ENCODE measurements at places on chromosomes 4 and X.

- DNase-seq, result no peak
These were observed 476.9 kb upstream of the SLIT2 start for GRCh38 chr4:19774690-19775256.

GRCh38 chrX:85024562-85024961 is 20.9 kb downstream of the APOOL start:
- no peak for DNase-seq

DNA sequence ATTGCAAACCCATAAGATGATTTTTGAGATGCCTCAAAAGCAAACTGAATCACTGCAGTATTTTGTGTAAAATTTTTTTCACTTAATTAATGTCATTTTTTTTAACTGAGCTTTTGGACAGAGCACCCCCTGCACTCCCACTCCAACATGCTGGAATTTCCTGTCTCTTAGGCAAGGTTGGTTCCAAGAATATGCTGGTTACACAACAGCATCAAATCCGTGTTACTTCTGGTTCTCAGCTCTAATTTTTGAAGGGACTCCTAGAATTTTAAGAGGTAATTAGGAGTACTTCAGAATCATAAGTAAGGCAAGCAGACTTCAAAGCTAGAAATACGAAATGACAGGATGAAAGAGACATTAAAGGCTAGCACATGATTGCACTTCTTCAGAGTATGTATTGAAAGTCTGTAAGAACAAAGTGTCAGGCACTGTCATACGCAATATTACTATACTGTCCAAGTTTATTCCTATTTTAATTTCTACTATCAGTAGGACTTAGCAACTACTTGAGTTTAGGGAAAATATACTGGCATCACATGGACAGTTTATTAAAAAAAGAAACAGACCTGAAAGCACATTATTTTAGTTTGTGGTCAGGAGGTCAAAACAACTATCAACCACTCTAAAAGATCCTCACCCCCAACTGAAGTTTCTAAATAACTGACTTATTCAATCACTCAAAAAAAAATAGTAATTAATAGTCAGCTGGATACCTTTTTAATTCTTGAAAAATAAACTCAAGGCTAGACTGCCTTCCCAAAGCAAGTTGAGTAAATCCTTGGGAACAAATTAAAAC is 1.6 kb upstream of the JCHAIN start:
- no peak for DNase-seq

DNA sequence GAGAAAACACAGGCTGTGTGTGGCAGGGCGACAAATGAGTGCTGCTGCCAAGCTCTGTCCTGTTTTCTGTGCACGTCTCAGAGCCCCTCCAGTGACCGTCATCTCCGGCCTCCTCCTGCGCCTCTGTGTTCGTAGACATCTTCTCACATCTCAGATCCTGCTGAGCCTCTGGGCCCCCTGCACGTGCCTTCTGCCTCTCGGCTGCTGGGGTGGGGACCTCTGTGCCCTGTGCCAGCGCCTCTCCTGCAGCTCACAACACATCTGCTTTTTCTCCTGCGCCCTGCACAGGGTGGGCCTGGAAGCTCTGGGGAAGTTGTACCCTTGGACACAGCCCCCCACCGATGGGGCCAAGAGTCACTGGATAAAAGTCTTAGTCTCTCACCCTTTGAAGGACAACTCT is 2.4 kb upstream of the CTAG2 start:
- no peak for DNase-seq

DNA sequence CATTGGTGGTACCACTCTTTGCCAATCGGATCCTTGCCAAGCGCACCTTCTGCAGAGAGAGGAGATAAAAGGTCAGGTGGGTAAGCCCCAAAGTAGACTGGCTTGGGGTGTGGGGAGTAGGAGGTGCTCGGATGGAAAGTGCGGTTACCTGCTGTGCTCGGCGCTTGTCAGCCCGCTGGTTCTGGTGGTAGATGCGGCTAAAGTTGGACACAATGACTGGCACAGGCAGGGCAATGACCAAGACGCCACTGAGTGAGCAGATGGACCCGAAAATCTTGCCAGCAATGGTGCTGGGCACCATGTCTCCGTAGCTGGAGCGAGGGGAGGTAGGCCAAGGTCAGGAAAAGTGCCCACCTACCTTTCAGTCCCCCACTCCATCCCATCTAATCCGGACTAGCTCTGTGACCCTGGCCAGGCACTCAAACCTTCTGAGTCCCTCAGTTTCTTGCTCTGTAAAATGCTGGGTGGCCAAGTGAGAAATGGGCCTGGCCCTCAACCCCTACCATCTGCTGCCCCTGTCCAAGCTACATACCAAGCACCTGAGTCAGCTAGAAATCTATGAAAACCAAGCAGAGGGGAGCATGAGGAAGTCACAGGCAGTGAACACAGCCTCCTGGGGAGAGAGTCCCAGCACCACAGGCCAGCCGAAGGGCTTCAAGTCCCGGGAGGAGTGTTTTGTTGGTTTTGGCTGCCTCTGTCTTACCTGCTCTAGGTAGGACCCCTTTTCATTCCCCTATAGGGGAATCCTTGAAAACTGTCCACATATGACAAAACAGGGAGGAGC is 4.7 kb downstream of the KCND1 start:
- DNase-seq, result no peak

DNA sequence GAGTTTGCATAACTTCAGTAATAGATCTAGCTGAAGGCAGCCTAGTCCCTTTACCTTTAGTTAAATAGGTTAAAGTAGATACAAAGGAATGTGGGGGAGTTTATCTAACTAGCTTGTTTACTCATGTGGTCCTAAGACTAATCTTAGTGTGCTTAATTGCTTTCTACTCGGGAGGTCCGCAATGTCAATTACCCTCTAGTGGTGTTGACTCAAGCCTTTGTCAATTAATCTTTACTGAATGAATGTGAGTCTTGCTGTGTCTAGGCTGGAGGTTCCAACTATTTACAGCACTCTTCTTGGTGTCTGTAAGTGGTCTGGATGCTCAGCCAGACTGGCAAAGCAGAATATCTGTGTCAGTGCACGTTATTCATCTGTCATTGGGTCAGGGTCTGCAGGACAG is 17.9 kb upstream of the YTHDC1 start:
- DNase-seq, result no peak

GRCh38 chr4:177460460-177460859 is 18.2 kb upstream of the AGA start:
- no peak for DNase-seq

- no peak for DNase-seq
These were observed 249.1 kb downstream of the GBA3 start for GRCh38 chr4:22941688-22942375.

- DNase-seq, result no peak
These were observed 353.1 kb upstream of the NR3C2 start for GRCh38 chr4:148795156-148795864.

DNA sequence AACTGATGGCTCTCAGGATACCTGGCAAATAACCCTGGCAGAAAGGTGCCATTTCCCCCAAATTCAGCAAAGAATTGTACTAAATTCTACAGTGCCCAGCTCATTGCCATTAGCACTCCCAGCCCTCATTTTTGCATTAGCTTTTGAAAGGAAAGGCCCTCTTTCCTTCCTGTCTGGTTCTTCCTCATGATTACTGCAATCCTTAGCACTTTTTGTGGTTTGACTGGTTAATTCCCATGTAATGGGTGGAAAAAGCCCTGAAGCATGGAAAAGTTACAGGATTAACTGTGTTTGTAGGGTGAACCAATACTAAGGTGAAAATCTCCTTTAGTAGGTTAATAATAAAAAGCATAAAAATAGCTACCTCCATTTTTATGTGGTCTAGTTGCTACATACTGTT is 139.5 kb downstream of the NPNT start:
- no peak for DNase-seq

DNA sequence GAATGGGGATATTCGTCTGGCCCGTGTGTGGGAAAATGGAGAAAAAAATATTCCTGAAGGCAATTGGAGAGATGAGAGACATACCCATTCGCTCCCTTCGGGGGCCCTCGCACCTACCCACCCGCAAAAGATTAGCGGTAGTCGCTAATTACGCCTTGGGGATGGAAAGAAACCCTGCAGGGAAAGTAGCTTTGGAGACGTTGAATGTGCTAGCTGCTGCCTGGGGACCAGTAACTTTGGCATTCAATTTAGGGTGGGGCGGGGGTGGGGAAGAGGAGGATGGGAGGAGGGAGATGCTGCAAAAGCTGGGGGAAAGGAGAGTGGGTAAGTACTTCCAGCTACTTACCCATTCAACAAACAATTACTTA is 407 bp upstream of the ZC4H2 start:
- DNase-seq, result no peak

DNA sequence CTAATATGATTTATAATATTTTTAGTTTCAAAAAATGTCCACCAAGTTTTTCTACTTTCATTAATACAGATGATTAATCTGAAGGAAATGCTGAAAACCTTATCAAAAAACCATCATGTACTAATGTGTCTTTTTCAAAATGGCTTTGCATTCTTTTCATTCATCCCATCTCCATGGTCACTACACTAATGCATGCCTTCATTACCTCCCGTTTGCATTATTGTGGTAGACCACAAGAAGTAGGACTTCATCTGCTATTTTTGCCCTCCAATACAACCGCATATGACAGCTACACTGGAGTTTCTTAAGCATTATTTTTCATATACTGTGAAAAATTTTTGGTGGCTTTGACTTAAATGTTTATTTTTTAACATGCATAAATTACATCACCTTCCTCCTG is 37.9 kb upstream of the FSTL5 start:
- no peak for DNase-seq

DNA sequence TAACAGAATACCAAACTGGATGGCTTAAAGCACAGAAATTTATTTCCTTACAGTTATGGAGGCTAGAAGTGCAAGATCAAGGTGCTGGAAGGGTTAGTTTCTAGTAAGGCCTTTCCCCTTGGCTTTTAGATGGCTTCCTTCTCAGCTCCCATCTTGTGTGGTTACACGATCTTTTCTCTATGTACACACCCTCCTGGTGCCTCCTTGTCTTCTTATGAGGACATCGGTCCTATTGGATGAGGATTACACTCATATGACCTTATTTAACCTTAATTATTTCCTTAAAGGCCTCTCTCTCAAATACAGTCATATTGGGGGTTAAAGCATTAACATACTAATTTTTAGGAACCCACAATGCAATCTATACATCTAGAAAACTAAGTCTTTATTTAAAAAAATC is 787.9 kb upstream of the GALNTL6 start:
- DNase-seq, result no peak

DNA sequence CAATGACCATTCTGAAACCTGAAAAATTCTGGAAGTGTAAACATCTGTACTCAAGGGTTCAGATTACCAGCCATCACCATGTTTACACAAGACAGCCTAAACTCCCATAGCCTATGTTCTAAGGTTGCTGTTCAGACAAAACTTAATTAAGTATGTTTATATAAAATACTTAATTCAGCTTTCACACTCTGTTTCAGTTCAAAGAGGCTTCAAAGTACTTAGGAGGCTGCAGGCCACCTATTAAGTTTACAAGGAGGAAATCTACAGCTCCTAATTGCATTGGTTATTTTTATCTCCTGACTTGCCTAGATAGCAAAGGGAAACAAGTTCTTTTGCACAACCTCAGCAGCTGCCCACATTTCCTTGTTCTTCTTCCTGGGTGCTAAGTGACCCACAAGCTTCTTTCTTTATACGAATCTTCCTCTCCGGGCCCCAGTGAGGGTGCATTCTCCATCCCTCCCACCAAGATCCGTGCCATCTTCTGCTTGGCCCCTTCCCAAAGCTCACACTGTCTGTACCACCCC is 2.0 kb downstream of the GAK start:
- no peak for DNase-seq

DNA sequence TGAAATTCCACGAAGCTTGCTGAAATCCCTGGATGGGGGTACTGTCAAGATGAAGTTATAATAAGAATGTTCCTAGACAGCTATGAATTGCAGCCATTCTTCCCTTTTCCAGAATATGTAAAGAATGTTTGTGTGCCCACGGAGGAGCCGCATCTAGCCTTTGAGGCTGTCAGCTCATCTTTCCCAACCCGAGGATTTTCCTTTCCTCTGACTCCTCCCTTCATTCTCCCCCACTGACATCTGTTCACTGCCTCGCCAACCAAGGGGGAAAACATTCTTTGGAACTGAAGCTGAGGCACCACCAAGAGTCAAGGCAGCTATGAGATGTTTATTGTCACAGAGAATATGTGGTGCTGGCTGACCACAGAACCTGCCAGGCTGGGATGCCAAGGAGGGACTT is 8.8 kb downstream of the NHSL2 start:
- no peak for DNase-seq

DNA sequence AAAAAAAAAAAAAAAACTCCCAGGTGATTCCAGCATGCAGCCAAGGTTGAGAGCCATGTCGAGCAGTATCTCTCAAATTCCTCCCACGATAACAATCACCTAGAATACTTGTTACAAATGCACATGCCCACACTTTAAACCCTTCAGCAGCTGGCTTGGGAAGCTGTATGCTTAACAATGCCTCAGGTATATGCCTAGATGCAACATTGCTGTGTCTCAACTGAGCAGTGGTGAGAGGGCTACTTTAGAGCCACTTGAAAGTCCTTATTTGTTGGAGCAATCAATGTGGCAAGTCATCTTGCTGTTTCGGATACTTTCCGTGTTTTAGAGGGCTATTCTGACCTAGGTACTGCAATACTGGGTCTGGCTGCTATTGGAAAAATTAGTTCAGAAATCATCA is 487.4 kb downstream of the INPP4B start:
- no peak for DNase-seq

DNA sequence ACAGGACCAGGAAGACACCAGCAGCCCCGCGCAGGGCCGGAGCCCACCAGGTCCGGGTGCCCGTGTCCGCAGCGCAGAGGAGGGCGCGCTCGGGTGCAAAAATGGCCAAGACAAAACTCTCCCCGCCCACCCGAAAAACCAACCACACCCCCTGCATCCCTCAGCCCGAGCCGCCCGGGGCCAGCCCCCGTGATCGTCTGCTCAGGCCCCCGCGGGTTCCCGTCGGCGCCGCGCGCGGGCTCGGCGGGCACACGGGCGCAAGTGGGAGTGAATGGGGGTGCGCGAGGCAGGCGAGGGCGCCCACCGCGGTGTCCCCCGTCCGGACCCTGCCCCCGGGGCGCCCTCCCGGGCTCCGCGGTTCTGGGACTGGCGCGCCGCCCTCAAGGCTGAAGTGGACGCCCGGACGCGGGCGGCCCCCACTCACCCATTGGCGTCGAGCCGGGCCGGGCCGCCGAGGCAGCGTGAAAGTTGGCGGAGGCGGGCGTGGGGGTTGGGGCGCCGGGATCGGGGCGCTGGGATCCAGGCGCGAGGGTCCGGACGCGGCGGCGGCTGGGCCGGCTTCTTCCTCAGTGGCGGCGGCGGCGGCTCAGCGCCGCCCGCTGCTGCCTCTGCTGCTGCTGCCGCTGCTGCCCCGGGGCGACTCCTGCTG is 393 bp downstream of the SH3KBP1 start:
- peak; percentile 41 for DNase-seq

GRCh38 chr4:138935135-138935807 is 80.3 kb upstream of the NOCT start:
- no peak for DNase-seq

GRCh38 chr4:109966891-109967481 is 54.3 kb downstream of the EGF start:
- DNase-seq, result no peak

DNA sequence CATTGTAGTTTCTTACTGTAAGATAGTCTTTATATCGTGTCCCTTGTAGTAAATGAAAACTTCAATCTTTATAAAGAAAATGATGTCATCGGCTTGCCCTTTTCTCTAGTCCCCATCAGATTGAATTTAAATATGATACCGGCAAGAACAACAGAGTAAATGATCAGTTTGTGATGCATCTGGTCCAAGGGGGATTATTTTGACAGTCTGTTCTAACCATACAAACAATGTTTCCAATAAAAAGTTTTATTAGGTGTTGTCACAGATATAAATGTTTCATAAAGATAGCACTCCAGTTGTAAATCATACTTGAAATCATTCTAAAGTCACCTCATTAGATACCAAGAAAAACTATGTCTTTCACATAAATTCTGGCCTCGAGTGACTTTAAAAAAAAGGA is 72.3 kb downstream of the SLC9A6 start:
- DNase-seq, result no peak

GRCh38 chr4:142909908-142910307 is 63.8 kb upstream of the INPP4B start:
- no peak for DNase-seq
